ENCODE measurements at places on chromosomes 5 and 9. TPM values are rescaled to one million over a fixed set of nuclear protein-coding genes. Genes with fewer than 3 reads are reported as not detected.

DNA sequence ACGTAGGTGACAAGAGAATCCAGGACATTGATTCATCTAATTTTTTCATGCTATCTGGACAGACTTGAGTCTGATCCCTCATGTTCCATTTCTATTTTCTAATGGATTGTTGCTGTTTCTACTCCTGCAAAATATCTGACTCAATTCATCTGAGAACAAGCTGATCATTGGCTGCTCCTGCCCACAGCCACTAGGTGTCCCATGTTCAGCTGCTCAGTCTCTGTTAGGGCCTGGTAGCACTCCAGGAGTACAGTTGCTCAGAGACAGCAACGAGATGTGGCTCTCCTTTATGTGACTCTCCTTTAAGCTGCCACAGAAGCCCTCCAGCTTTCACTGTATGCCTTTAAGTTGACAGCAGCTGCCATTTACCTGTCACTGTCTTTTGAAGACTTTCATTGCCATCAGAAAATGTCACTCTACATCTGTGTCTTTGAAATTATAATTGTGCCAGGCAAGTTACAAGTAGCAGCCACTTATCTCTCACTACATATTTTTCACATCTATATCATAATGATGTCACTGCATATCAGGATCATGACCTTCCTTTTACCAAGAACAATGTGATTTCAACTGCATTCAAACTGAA, 1944.2 kb upstream of the NUDT12 start:
- peak; percentile 7 for DNase-seq

DNA sequence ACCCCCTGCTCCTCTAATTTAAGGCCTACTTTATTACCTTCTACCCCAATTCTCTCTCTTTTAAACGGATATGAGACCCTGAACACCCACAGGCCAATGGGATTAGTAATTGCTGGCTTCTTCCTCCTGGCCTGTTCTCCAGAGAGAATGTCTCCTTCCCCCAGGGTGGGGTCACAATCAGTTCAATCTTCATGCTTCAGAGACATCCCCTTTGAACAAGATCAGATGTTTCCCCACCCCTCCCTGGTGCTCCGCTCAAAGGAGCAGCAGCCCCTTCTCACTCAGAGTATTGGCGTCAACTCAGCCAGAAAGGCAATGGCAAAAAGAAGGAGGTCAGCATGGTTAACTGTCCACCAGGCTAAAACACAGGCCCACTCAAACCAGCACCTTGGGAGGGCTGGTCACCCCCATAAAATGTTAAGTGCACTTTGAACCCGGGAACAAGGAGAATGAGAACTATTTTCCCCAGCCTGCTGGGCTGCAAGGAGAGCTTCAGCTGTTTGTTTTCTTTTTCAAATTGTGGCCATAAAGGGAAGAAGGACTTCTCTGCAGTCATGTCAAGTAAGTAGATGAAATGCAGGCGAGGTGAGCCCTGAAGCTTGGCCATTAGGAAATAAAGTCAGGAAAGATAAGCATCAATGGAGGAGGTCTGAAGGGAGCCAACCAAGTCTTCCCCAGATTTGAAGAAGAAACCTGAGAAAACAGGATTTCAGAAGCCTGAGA, 20.1 kb downstream of the LHFPL2 start:
- no peak for DNase-seq

Gene RASA1
- 22.6 TPM for total RNA-seq

Gene MXD3
- 0.53 TPM for total RNA-seq

Gene NDST1
- total RNA-seq, result 17.1 TPM
